NCI-H69 (cell line): ENCODE measurements at places on chromosomes 6 and 20.

- no peak for DNase-seq
Observed at GRCh38 chr6:34259529-34260069, 10.8 kb upstream of the SMIM29 start.

- no peak for DNase-seq
Observed at GRCh38 chr6:22632581-22633145, 63.3 kb downstream of the HDGFL1 start.

- DNase-seq, result peak; percentile 35
Observed at GRCh38 chr6:18308070-18308735, 43.9 kb upstream of the DEK start.

GRCh38 chr6:72140795-72141194 is 254.4 kb downstream of the RIMS1 start:
- DNase-seq, result peak; percentile 3

- DNase-seq, result no peak
Observed at GRCh38 chr6:43516367-43516696, 394 bp downstream of the YIPF3 start.

GRCh38 chr6:79048611-79049010 is 29.4 kb downstream of the PHIP start:
- DNase-seq, result peak; percentile 53

GRCh38 chr6:134676307-134677281 is 273.3 kb downstream of the ALDH8A1 start:
- DNase-seq, result peak; percentile 89

GRCh38 chr6:89999154-89999553 is 104.9 kb downstream of the GJA10 start:
- DNase-seq, result peak; percentile 93

- no peak for DNase-seq
Observed at GRCh38 chr6:14742171-14742570, 503.7 kb upstream of the JARID2 start.

- peak; percentile 24 for DNase-seq
Observed at GRCh38 chr6:105832313-105832761, 253.8 kb upstream of the PRDM1 start.

GRCh38 chr6:23413327-23414050 is 712.5 kb upstream of the NRSN1 start:
- DNase-seq, result peak; percentile 29

GRCh38 chr6:71706523-71706922 is 179.8 kb upstream of the RIMS1 start:
- no peak for DNase-seq

GRCh38 chr6:63637865-63638445 is 2.4 kb downstream of the PHF3 start:
- DNase-seq, result no peak

- no peak for DNase-seq
Observed at GRCh38 chr6:22653980-22654610, 84.7 kb downstream of the HDGFL1 start.

GRCh38 chr6:148203970-148204369 is 138.7 kb upstream of the SASH1 start:
- peak; percentile 13 for DNase-seq

DNA sequence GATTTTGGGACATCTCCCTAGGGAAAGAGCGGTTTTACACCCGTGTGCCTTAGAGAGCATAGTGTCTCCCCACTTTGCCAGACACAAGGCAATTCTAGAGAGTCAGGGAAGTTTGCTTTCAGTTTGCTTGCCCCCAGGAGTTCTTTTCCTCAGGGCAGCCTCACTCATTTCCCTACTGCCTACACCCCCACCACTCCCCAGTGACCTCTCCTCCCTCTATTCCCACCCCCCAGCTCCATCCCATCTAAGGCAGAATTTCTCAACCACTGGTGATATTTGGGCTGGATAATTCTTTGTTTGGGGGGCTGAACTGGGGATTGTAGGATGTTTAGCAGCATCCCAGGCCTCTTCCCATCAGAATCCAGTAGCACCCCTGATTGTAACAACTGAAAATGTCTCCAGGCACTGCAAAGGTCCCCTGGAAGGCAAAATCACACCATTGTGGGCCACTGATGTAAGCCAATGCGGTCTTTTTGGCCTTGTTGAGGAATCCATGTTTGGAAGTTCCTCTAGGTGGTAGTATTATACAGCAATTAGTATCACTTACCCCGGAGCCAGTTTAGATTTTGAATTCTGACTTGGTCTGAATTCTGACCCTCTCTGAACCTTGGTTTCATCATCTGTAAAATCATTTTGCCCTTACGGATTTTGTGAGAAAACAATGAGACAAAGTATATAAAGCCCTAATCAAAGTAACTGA is 1.3 kb downstream of the EPPIN start:
- peak; percentile 6 for DNase-seq

DNA sequence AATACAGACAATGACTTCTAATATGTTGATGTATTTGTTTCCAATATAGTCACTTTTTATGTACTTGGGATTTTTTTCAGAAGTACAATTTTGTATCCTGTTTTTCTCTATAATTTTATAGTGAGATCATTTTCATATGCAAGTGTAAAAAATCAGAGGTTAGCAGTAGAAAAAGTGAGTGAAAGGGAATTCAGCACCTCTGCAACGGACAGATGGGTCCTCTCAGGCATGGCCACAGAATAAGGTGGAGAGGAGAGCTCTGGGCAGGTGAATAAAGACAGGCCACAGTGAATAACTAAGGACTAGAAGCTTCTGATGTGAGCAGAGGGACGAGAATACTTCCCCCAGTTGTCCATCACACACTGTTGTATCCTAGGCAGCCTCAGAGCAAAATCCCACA is 210.1 kb upstream of the CNR1 start:
- no peak for DNase-seq

DNA sequence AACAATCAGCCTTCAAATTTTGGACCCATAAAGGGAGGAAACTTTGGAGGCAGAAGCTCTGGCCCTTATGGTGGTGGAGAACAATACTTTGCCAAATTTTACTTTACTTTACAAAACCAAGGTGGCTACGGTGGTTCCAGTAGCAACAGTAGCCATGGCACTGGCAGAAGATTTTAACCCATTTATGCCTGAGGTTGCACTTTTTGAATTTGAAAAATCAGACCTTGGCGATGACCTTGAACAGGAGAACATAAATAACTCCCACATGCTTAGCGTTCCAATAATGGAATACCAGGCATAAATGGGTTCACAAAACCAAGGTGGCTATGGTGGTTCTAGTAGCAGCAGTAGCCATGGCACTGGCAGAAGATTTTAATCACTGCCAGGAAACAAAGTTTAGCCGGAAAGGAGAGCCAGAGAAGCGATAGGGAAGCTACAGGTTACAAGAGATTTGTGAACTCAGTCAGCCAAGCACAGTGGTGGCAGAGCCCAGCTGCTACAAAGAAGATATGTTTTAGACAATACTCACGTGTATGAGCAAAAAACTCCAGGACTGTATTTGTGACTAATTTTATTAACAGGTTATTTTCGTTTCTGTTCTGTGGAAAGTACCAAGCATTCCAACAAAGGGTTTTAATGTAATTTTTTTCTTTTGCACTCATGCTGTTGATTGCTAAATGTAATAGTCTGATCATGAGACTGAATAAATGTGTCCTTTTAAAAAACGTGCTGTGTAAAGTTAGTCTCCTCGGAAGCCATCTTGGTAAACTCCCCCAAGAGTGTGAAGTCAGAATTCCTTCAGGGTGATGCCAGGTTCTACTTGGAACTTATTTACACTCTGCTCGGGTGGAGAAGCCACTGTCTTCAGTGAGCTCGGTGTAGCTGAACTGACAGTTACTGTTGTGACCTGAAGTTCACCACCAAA is 6.7 kb downstream of the SFT2D1 start:
- no peak for DNase-seq

GRCh38 chr6:47264775-47265184 is 44.9 kb downstream of the TNFRSF21 start:
- peak; percentile 12 for DNase-seq

DNA sequence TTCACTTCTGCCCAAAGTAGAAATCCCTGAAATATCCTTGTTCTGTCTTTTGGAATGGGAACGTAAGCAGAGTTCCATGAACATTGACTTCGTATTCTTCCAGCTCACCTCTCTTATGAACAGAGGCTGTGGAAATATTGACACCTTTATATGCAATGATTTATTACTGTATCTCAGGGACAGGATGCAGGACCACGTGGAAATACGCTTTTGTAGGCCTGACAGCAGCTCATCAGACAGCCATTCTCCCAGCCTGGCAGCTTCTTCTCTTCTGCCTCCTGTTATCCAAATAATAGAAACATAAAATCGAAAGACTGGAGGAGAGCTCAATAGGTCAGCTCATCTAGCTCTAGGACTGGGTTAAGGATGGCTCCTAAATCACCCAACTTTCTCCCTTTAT is 106.2 kb upstream of the DTNBP1 start:
- DNase-seq, result peak; percentile 17

GRCh38 chr20:14830466-14830865 is 493.1 kb upstream of the FLRT3 start:
- DNase-seq, result peak; percentile 86

GRCh38 chr6:133130863-133131262 is 110.3 kb upstream of the EYA4 start:
- DNase-seq, result no peak

- DNase-seq, result no peak
Observed at GRCh38 chr6:160305926-160306713, 42.1 kb upstream of the SLC22A3 start.

DNA sequence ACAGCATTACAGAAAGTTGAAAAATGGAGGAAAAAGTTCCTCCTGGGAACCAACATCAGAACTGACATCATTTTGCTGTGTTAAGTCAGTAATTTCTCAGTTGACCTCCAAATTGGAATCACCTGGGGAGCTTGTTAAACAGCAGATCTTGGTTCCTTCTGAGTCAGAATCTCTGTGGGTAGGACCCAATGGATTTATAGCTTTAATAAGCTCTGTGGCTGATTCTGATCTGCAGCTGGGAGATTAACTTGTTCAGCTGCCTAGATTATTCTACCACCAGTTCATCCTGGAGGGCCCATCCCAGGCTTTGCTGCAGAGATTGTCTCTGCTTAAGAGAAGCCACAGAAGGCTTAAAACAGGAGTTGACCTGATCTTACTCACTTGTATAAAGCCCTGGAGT is 90.7 kb upstream of the POPDC3 start:
- DNase-seq, result peak; percentile 54

DNA sequence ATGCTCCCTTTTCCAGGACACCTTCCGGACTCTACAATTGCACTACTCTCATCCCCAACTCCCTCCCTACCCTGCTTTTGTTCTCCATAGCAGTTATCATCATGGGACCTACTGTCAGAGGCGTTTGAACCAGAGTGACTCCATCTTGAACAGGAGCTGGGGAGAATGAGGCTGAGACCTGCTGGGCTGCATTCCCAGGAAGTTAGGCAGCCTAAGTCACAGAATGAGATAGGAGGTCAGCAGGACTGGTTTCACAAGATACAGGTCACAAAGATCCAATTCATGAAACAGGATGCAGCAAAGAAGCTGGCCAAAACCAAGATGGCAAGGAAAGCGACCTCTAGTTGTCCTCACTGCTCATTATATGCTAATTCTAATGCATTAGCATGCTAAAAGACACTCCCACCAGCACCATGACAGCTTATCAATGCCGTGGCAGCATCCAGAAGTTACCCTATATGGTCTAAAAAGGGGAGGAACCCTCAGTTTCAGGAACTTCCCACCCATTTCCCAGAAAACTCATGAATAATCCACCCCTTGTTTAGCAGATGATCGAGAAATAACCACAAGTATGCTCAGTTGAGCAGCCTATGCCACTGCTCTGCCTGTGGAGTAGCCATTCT is 15.6 kb downstream of the SLC13A3 start:
- DNase-seq, result no peak

- peak; percentile 68 for DNase-seq
Observed at GRCh38 chr6:36353411-36353915, 16.8 kb upstream of the BNIP5 start.

DNA sequence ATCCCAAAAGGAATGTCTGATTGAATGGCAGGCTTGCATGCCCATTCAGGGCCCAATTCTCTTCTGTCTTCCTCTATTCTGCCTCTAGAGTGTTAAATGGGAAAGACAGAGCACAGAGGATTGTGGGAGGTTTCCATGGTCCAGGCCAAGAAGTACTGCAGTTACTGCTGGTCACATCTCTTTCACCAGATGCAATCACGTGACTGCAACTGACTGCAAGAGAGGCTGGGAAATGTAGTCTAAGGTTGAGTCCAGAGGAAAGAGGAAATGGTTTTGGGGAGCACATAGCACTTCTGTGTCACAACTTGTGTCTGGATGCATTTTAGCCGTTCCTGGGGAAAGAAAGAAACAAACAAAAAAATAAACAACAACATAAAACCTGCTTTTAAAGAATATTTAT is 336.4 kb upstream of the BTBD3 start:
- no peak for DNase-seq

GRCh38 chr20:63972312-63973159 is 2.8 kb upstream of the ZNF512B start:
- DNase-seq, result no peak

DNA sequence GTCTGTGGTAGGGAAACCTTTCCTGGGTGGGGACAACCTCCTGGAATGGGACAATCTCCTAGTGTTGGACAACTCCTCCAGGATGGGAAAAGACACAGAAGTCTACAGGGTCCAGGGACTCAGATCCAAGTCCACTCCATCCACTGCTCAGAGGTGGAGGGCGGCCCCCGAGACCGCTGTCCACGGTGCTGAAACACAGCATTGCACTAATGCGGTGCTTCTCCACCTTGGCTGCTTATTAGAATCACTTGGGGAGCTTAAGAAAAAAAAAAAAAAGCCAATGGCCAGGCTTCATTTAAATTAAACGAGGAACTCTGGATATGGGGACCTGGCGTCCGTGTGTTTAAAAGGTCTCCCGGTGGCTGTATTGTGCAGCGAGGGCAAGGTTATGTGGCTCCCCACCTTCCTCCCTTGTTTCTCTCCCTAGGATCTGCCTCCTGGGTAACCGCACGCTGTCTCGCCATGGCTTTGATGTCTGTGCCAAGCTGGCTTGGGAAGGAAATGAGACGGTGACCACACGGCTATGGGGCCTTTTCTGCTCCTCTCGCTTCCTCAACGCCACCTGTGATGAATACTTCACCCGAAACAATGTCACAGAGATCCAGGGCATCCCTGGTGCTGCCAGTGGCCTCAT is 12.0 kb downstream of the SLC12A5 start:
- DNase-seq, result peak; percentile 79

DNA sequence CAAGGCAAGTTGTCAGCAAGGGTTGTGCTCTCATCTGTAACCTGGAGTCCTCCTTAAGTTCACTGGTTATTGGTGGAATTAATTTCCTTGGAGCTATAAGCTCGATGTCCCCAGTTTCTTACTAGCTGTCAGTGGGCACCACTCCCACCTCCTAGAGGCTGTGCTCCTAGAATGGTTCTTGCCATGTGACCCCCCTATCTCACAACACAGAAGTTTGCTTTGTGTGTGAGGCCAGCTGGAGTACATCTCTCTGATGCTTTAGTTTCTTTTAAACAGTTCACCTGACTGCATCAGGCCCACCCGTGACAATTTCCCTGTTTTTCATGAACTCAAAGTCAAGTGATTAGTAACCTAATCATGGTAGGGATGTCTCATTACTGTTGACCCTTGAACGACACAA is 179.1 kb upstream of the SCGN start:
- no peak for DNase-seq
